ENCODE measurements at places on chromosomes 1 and 21. TPM values are rescaled to one million over a fixed set of nuclear protein-coding genes. Genes with fewer than 3 reads are reported as not detected.

HEYL gene
- polyA plus RNA-seq = not detected

PGBD5 gene
- polyA plus RNA-seq = 2.1 TPM

PLXNA2 gene
- polyA plus RNA-seq = 4.6 TPM

SPATA21 gene
- polyA plus RNA-seq = 0.04 TPM

PHACTR4 gene
- polyA plus RNA-seq = 9.4 TPM

IRF6 gene
- 476 TPM for polyA plus RNA-seq

CHD5 gene
- 0.07 TPM for polyA plus RNA-seq

GNG12 gene
- polyA plus RNA-seq = 148 TPM

ABCA4 gene
- polyA plus RNA-seq = 0.02 TPM

KRTAP26-1 gene
- not detected for polyA plus RNA-seq

PHGDH gene
- polyA plus RNA-seq = 40.3 TPM

FOXD3 gene
- polyA plus RNA-seq = not detected

SLC44A3 gene
- polyA plus RNA-seq = 8.9 TPM

All from keratinocyte (primary cell).